H9 (cell line): ENCODE measurements at places on chromosomes 16 and 17. TPM values are rescaled to one million over a fixed set of nuclear protein-coding genes. Genes with fewer than 3 reads are reported as not detected.

The B4GALNT2 gene
- total RNA-seq, result not detected in 2 replicates

The SLC16A11 gene
- total RNA-seq, result 0.13 TPM in 1 of 2 replicates, not detected in the other

The CBX2 gene
- 77.4 and 79.4 TPM in 2 replicates for total RNA-seq

The G6PC1 gene
- not detected in 2 replicates for total RNA-seq

The TEKT1 gene
- not detected in 2 replicates for total RNA-seq

The RNF40 gene
- 103 and 106 TPM in 2 replicates for total RNA-seq

The OR1A1 gene
- not detected in 2 replicates for total RNA-seq

The HOXB7 gene
- not detected in 2 replicates for total RNA-seq

The GPRC5C gene
- total RNA-seq, result 15.2 and 15.5 TPM in 2 replicates

The TMEM235 gene
- total RNA-seq, result 0.13 and 0.28 TPM in 2 replicates

The GLIS2 gene
- total RNA-seq, result 14.3 and 14.9 TPM in 2 replicates

The ARHGAP44 gene
- total RNA-seq, result 9.9 and 10.9 TPM in 2 replicates

The ENGASE gene
- 20.6 and 21.1 TPM in 2 replicates for total RNA-seq

The TTYH2 gene
- total RNA-seq, result 1.6 and 3.2 TPM in 2 replicates

The SHISA6 gene
- 1.9 and 2.9 TPM in 2 replicates for total RNA-seq

The CCDC92B gene
- total RNA-seq, result 7.1 and 8.0 TPM in 2 replicates

The SCGB1C2 gene
- total RNA-seq, result not detected in 2 replicates

The OR1F1 gene
- total RNA-seq, result not detected in 2 replicates

The CHST4 gene
- total RNA-seq, result 5.9 and 6.8 TPM in 2 replicates

The CSH1 gene
- total RNA-seq, result not detected in 2 replicates

The PDIA2 gene
- total RNA-seq, result 1.1 and 1.4 TPM in 2 replicates

The HMOX2 gene
- 44.4 and 45.7 TPM in 2 replicates for total RNA-seq

The NOD2 gene
- total RNA-seq, result 0.17 and 0.26 TPM in 2 replicates

The CTRB2 gene
- total RNA-seq, result not detected in 2 replicates

The MYH1 gene
- total RNA-seq, result not detected in 2 replicates

The ZSCAN10 gene
- total RNA-seq, result 207 and 212 TPM in 2 replicates

The OR3A3 gene
- not detected in 2 replicates for total RNA-seq

The KRT33B gene
- total RNA-seq, result not detected in 2 replicates

The RNF227 gene
- total RNA-seq, result 1.9 and 2.5 TPM in 2 replicates

The UBALD1 gene
- 80.9 and 81.7 TPM in 2 replicates for total RNA-seq

The PAGR1 gene
- 65.3 and 67.8 TPM in 2 replicates for total RNA-seq

The COX4I1 gene
- total RNA-seq, result 506 and 520 TPM in 2 replicates

The GPS2 gene
- total RNA-seq, result 62.6 and 62.7 TPM in 2 replicates

The TCAP gene
- 2.1 and 2.5 TPM in 2 replicates for total RNA-seq

The HYDIN gene
- total RNA-seq, result 1.1 and 1.7 TPM in 2 replicates

The CLEC19A gene
- total RNA-seq, result 0.20 TPM in 1 of 2 replicates, not detected in the other

The NPLOC4 gene
- total RNA-seq, result 103 and 104 TPM in 2 replicates

The MEOX1 gene
- not detected in 2 replicates for total RNA-seq

The HIGD1B gene
- total RNA-seq, result not detected in 2 replicates

The GPR179 gene
- total RNA-seq, result not detected in 2 replicates

The SULT1A4 gene
- total RNA-seq, result 1.9 and 7.6 TPM in 2 replicates

The MYH11 gene
- total RNA-seq, result 0.42 and 0.88 TPM in 2 replicates

The SF3B3 gene
- total RNA-seq, result 493 and 511 TPM in 2 replicates

The XAF1 gene
- not detected in 2 replicates for total RNA-seq

The PHF12 gene
- 62.1 and 68.5 TPM in 2 replicates for total RNA-seq

The KRT28 gene
- not detected in 2 replicates for total RNA-seq

The EIF4A3 gene
- total RNA-seq, result 162 and 168 TPM in 2 replicates

The TERB1 gene
- not detected in 2 replicates for total RNA-seq

The ZCCHC14 gene
- total RNA-seq, result 27.6 and 27.7 TPM in 2 replicates

The CCL17 gene
- not detected in 2 replicates for total RNA-seq

The SOCS1 gene
- 11.0 and 11.5 TPM in 2 replicates for total RNA-seq

The CLDN7 gene
- 174 and 177 TPM in 2 replicates for total RNA-seq

The ACE gene
- 4.8 and 5.4 TPM in 2 replicates for total RNA-seq

The PIRT gene
- not detected in 2 replicates for total RNA-seq

The PRAC2 gene
- total RNA-seq, result not detected in 2 replicates

The ABHD15 gene
- total RNA-seq, result 1.7 and 2.5 TPM in 2 replicates

The OTOP3 gene
- total RNA-seq, result not detected in 2 replicates

The CACNG3 gene
- total RNA-seq, result not detected in 2 replicates
